Skin of body (tissue), 3 donors: ENCODE measurements at places on chromosomes 3 and 15. TPM values are rescaled to one million over a fixed set of nuclear protein-coding genes. Genes with fewer than 3 reads are reported as not detected.

SPINK8 gene
- total RNA-seq = not detected

LRRC31 gene
- total RNA-seq = not detected

DNA sequence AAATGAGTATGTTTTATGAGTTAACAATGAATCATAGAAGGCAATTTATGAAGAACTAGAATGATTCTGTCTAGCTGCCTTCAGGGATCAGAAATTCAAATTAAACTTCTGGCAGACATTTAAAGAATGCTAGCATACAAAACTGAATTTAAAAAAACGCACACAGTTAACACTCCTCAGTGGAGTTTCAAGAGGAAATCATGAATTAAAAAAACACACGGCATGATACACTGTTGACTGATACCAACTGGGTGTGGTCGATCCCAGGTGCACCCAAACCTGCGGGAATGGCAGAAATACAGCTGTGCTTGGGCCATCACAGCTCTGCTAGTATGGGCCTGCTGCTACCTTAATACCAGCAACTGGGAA, 526.0 kb downstream of the FOXP1 start:
- DNase-seq = peak; percentile 10

NRG4 gene
- total RNA-seq = 0.10 TPM

PAQR5 gene
- 7.2 TPM for total RNA-seq

GATM gene
- 132 TPM for total RNA-seq

DNA sequence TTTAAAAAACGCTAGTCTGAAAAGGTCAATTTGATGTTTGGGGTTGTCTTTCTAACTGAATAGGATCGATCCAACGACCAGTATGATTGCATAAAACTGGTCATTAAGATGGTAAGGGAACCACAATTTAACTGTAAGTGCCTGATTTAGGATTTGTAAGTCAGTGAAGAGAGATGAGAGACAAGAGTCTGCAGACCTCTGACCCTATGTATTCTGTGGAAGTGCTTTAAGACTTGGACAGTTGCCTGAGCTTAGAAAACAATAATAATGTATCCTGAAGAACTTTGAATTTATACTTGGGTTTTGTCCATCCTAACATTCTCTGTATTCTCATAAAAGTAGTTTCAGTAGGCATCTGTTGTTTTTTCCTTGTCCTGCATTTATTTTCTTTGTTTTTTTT, 221.4 kb upstream of the SUCLG2 start:
- no peak for DNase-seq

GRCh38 chr15:78032671-78033070, 44.8 kb downstream of the TBC1D2B start:
- no peak for DNase-seq
